Fibroblast of lung (primary cell): ENCODE measurements at places on chromosomes 12 and 14. TPM values are rescaled to one million over a fixed set of nuclear protein-coding genes. Genes with fewer than 3 reads are reported as not detected.
A peak's percentile ranks its signal among the peaks of the same experiment; 100 is the strongest.

AKAP3 gene
- total RNA-seq: 1.5 and 2.8 TPM in 2 replicates

GPR137C gene
- 0.50 and 0.51 TPM in 2 replicates for total RNA-seq

GARIN6 gene
- total RNA-seq: not detected in 2 replicates

IFNG-AS1 gene
- total RNA-seq: not detected in 2 replicates

DNA sequence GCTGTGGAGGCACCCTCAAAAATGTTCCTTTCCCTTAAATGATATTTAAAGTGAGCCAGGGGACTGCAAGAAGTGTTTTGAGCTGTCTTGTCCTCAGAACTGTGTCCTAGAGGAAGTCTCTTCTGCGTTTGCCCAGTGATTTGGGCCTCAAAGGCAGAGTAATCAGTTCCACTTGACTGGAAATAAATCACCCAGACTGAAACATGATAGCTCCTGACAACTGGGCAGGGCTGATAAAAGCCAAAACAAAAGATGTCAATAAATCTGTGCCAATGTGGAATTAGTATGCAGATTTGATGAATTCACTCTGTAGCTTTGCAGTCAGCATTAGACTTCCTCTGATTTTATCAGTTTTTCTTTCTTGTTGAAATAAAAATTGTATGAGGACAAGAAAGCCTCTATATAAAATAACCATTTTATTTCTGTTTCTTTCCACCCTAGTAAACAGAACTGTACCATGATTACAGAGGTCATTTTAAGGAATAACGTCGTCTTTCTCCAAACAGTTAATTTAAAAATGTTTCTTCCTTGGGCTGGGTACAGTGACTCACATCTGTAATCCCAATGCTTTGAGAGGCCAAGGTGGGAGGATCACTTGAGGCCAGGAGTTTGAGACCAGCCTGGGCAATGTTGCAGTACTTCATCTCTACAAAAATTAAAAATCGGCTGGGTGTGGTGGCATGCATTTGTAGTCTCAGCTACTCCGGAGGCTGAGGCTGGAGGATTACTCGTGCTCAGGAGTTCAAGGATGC, 180.8 kb downstream of the ERC1 start:
- peak; percentile 21 for DNase-seq

- no peak for DNase-seq
Observed at GRCh38 chr12:130846369-130846768, 7.3 kb upstream of the STX2 start.

DNA sequence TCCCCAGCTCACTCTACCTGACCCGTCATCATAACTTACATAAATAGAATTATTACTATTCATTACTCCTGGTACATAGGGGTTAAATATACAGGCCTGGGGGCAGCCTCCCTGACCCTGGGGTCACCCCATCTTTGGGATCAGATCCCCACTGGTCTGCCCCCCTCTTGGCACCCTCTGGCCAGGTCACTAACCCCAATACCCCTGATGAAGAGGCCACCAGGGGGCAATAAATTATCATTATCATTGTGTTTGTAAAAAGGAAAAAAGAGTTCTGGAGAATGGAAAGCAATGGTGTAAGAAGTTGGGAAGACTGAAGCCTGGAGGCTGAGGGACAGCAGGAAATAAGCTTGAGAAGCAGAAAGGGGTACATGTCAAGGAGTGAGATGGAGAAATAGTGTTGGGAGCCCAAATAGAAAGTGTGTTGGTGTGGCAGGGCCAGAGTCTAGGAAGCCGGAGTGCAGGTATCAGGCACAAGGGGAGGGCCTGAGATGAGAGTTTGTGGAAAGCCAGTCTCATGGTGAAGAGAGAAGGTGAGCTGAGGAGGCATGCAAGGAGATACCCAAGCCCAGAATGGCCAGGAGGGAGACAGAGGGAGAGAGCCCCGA, 6.1 kb upstream of the AAAS start:
- peak; percentile 22 for DNase-seq

GRCh38 chr12:15688202-15688736, 100.9 kb downstream of the EPS8 start:
- DNase-seq: no peak

DNA sequence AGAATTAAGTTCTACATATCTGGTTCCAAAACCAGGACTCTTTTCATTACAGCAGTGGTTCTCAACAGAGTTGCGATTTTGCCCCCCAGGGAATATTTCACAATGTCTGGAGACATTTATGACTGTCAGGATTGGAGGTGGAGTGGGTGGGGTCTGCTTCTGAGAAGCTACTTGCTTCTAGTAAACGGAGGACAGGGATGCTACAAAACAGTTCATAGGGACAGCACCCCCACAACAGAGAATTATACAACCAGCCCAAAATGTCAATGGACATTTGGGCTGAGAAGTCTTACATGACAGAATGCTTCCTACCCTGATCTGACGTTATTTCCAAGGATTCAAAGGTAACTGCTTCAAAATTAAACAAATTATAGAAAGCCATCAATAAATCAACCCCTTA, 739 bp upstream of the SPATA7 start:
- DNase-seq: no peak

DNA sequence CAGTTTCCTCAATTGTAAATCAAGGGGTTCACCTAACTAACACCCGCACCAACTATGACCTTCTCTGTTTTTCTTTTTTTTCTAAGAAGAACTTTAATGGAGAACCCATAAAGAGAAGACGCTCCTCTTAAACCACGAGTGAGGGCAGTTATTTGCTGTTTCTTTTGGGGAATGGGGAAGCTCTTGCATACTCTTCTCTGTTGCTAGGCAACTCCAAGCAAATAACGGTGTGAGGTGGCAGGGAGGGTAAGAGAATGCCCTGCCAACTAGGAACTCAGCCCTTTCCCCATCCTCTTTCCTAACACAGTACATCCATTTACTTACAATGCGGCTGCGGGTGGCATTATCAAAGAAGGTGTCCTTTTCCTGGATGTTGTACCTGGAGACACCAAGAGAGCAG, 114.9 kb downstream of the ANO2 start:
- DNase-seq: no peak
